Right cardiac atrium (tissue), 5 donors: ENCODE measurements at places on chromosomes 6 and 20. TPM values are rescaled to one million over a fixed set of nuclear protein-coding genes. Genes with fewer than 3 reads are reported as not detected.

DNA sequence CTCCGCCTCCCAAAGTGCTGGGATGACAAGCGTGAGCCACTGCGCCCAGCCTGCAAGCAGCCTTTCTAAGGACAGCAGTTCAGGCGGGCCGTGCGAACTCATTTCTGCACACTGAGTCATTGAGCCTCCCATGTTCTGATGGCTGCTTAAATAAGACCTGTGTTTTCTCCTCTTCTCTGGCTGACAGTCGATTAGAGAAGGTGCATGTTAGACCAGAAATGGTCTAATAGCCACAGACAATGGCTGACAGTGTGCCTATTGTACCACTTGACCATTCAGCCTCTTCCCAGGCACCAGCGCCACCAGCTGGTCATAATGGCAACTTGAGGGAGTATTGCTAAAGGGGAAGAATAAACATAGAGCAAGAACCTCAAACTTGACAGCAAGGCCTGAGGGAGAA is 6.2 kb downstream of the CST11 start:
- DNase-seq: peak; percentile 75

- no peak for DNase-seq
These were observed 1007.5 kb downstream of the KIF16B start for GRCh38 chr20:15565786-15566185.

NUP43 gene
- total RNA-seq: 24.9 TPM

- DNase-seq: no peak
These were observed 1.1 kb downstream of the ABT1 start for GRCh38 chr6:26597821-26598220.

DNA sequence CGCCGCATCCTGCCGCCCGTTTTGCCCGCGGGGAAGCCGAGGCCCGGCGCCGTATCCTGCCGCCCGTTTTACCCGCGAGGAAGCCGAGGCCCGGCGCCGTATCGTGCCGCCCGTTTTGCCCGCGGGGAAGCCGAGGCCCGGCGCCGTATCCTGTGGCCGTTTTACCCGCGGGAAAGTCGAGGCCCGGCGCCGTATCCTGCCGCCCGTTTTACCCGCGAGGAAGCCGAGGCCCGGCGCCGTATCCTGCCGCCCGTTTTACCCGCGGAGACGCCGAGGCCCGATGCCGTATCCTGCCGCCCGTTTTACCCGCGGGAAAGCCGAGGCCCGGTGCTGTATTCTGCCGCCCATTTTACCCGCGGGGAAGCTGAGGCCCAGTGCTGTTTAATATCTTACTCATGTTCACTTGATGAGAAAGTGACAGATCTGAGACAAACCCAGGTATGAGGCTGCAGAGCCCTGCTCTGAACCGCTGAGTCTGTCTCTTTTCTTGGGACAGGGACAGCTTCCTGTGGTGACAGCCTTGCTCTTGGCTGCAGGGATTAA is 129.4 kb downstream of the CDH26 start:
- DNase-seq: no peak

GRCh38 chr20:4068708-4069107 is 53.4 kb upstream of the RNF24 start:
- DNase-seq: no peak

TGM2 gene
- 1,731 TPM for total RNA-seq

DNA sequence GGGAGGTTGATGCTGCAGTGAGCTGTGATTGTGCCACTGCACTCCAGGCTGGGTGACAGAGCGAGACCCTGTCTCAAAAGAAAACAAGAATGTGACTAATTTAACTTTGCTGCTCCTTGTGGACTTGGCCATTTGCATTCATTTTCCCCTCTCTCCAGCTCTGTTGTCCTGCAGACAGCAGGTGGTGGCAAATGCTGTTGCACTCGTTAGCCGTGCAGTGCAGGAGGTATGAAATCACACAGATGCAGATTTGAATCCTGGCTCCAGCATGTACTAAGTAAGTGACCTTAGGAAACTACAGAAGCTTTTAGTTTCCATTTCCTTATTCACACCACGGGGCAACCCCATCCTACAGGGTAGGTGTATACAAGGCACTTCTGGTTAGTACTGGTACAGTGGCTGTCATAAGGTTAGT is 9.6 kb upstream of the BEND3 start:
- no peak for DNase-seq

WFDC2 gene
- 1.1 TPM for total RNA-seq
